ENCODE measurements at places on chromosomes 16 and 17.
A peak's percentile ranks its signal among the peaks of the same experiment; 100 is the strongest.

- DNase-seq: no peak
These were observed 210.1 kb upstream of the MAF start for GRCh38 chr16:79810449-79811189.

GRCh38 chr17:41322094-41322902 lies 6.8 kb upstream of the KRTAP17-1 start:
- peak; percentile 77 for DNase-seq

GRCh38 chr17:3923466-3924190 lies 7.4 kb upstream of the P2RX1 start:
- DNase-seq: no peak

DNA sequence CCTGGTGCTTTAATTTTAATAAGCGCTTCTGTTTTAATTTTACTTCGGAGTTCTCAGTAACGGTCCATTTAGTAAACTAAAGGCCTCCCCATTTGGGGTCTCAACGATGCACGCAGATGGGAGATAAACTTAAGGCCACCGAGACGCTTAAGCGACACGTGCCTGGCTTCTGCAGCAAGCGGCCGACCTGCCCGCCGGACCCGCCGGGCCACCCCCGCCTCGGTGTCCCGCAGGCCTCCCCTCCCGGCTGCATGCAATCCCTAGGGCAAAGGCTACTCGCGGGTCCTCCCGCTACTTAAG lies 592 bp downstream of the GCSH start:
- no peak for DNase-seq

Measured in SW 1271 (cell line).